NCI-H2081 (cell line): ENCODE measurements at places on chromosomes 12 and 14.
A peak's percentile ranks its signal among the peaks of the same experiment; 100 is the strongest.

- peak; percentile 56 for DNase-seq
These were observed 36.7 kb upstream of the FERMT2 start for GRCh38 chr14:52987514-52987913.

DNA sequence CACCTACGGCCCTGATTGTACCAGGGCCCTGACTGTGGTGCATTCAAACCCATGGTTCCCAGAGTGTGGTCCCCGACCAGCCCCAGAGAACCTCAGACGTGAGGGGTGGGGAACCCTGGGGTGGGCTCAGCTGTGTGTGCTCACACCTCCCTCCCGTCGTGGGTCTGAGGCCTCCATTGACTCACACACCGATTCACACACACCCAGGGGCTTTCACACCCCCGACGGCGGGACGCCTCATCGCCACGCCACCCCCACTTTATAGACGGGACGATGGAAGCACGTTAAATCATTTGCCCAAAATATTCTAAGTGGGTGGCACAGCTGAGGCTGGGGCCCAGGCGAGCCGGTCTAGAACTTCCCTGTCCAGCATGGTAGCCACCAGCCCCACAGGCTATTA is 3.4 kb upstream of the FBRSL1 start:
- DNase-seq = no peak

DNA sequence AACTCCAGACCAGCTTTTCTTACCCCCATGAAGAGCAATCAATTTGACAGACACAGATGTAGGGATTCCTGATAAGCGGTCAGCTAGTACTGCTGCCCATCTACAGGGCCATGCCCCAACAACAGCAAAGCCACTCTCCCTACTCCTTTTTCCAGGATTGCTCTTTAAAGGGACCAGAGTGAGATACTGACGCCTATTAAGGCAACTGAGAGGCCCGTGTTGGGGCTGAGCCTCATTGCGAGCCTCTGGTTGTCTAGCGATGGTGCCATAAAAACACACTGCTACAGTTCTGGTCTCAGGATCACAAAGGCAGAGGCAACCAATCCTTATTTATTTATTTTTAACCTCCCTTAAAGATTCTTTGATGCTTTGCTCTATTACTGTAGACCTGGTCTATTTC is 31.1 kb downstream of the AK7 start:
- DNase-seq = no peak

DNA sequence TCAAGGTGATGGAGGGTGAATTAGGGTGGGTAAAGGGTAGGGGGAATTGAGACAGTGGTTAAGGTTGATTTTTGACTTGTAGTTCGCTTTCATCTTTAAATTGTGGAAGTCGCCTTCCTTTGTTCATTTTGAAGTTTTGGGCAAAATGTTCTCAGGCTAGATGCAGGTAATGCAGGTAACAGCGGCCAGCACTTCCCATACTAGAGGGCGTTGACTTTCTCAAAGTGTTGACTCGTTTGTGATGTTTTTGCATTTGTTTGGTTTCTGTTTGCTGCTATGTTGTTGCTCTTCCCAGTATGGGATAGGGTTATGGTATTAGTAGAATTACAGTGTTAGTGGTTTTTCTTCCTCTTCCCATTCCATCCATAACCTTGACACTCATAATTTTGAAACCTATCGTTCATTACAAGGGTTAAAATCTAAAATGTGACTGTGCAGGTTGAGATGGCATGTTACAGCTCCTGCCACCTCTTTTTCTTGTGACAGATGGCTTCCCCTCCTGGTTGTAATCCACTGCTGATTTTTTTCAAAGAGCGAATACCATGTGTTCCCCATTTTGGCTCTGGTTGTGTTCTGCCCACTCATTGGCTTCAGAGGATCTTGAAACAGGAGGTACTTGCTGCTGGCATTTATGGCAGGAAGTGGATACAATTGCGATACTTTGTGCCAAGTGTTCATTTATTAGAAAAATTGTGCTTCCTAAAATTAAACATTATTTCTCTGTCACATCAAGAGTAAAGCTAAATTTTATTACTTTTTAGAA is 57.1 kb downstream of the ERC1 start:
- DNase-seq = peak; percentile 56

GRCh38 chr14:50085570-50086320 is 30.6 kb downstream of the VCPKMT start:
- DNase-seq = no peak

GRCh38 chr12:66340131-66340530 is 37.8 kb downstream of the HELB start:
- DNase-seq = no peak

DNA sequence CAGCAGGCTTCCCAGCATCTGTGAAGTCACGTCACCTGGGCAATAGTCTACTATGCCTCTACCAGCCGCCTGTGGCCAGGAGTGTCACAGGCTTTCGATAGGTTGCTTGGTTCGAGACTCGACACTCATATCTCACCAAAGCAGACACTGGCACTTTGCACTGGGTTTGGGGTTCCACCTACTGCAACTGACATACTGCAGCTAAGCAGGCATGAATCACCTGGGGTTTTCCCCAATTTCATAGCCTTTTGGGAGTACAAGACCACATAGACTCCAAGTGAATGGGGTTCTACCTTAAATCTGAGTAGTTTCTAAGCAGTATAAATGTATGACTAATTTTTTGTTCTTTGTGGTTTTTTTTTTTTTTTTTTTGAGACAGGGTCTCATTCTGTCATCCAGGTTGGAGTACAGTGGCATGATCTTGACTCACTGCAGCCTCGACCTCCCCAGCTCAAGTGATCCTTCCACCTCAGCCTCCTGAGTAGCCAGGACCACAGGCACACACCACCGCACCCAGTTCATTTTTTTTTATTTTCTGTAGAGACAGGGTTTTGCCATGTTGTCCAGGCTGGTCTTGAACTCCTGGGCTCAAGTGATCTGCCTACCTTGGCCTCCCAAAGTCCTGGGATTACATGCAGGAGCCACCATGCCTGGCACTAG is 32.1 kb downstream of the DMAC2L start:
- no peak for DNase-seq

- DNase-seq = no peak
These were observed 30.5 kb downstream of the CLEC2D start for GRCh38 chr12:9699898-9700605.

DNA sequence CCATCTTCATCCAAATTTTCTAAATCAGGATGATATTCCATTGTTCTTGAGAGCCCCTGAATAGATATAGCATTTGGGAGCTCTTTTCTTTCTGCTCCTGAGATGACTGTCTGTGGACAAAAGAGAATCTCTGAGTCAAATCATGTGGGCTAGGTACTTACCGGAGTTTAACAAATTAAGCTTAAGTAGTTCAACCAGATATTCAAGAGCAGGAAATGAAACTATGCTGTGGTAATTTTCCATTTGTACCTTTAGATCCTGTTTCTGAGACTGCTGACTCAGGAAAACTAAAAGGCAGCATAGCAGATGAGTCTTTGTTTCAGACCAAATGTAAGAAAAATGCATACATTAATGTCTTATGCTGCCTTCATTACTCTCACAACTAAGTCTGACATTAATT is at the start of gene CLEC7A:
CLEC7A (minus strand) TSS at position 158 of the 400 bp plus-strand sequence; CDS start at position 41, 117 bp downstream.
- no peak for DNase-seq

DNA sequence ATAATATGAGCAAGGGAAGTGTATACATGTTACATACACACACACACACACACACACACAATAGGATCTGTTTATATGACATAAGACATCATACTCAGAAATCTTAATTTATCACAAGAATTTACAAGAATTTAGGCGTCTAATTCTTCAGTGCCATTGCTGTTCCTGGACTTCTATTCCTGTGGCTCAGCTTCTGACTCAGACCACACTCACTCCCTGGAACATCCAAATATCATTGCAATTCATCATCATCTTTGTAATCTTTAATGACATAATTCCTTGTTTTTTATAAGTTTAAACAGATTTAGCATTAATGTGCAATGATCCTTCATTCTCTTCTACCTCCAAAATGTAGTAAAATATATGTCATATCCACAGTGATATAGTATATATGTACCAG is 544.2 kb downstream of the FOXG1 start:
- DNase-seq = no peak

GRCh38 chr14:68944162-68944561 is 34.9 kb downstream of the ACTN1 start:
- no peak for DNase-seq

DNA sequence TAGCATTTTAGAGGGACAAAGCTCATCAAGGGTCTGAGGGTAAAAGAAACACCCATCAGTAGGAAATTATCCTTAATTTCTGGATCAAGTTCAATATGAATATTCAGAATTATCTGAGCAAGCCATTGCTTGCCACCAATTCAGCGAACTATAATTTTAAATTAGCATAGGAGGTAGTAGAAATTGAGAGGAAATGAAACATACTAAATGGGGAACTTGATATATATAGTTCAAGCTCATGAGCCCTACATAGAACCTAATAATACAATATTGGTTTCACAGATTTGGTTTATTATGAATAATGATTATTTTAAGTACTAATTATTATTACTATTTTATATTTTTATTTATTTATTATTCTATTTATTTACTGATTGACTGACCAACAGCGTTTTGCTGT is 42.1 kb upstream of the GXYLT1 start:
- no peak for DNase-seq

GRCh38 chr12:15044471-15044870 is 71.6 kb downstream of the PDE6H start:
- no peak for DNase-seq

DNA sequence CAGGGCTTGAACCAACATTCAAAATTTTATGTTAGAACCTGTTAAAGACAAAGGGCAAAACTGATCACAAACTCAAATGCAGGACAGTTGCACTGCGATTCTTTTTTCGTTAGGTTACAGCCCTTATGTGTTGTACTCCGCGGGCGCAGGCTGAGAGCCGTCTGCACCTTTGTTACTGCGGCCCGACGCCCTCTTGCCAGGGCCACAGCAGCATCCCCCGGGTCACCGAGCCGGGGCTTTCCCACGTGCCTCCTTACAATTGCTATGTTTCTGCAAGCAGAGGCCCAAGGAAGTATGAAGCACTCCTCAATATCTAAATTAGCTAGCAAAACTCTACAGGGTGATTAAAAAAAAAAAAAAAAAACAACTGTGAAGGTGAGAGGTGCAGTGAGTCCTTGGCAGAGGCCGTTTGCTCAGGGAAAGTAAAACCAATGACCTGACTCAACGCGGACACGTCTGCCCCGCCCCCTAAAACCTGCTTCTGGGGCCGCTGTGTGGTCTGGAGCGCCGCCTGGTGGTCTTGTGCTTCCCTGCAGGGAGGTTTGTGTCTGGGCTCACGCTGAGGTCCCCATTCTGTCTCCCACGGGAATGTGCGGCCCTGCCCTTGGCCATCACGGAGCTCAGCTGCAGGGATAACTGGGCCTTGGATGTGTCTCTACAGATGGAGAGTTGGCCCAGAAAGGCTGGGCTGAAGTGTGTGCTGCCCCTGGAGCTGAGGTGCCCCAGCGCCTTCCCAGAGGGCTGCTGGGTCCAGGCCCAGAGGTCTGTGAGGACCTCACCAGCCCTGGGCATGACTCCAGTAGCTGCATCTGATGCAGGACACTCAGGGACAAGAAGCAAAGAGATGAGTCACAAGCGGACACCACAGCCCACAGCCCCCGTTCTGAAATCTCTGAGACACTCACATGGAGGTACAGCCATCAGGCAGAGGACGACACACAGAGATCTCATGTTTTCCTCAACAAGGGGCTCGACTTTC is 418.5 kb downstream of the TMEM121 start:
- peak; percentile 66 for DNase-seq

DNA sequence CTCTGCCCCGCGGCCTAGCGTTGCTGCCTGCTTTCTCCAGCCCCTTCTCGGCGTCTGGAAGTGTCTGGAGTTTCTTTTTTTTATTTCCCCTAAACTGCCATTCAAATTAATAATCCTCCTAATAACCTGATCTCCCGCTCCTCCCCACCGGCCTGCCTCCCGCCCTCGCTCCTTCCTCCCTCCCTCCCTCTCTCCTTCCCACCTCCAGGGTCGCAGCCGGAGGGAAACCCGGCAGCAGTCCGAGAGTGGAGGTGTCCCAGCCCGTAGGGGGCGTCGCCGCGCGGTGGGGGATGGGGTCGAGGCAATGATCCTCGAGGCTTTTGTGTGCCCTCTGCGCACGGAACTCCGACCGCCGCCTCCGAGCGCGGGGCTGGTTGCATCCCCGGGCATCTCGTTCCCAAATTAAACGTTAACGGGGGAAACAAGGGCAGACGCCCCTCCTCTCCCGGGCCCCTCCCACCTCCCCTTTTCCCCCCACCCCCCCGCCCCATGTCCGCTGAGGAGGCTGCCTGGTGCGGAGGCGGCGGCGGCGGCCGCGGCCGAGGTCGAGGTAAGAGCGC is 1.0 kb upstream of the SOCS2 start:
- DNase-seq = peak; percentile 53
